Breast epithelium (tissue), 4 donors: ENCODE measurements at places on chromosomes 4 and X. TPM values are rescaled to one million over a fixed set of nuclear protein-coding genes. Genes with fewer than 3 reads are reported as not detected.

DNA sequence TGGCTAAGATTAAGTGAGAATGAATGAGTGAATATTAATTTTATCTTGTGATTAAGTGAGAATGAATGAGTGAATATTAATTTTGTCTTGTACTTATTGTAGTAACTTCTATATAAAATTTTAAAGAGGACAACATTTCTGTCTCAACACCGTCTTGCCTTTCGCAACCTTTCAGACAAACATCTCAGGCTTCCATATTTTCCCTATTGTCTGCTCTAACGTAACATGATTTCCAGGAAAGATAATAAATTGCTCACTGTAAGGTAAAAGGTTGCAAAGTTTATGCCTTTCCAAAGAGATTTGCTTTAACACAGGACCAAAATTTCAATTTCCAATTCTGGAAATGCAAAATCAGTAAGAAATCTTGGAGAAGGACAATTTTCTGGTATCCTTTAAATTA is 41.7 kb upstream of the SLC39A8 start:
- no peak for DNase-seq

DNA sequence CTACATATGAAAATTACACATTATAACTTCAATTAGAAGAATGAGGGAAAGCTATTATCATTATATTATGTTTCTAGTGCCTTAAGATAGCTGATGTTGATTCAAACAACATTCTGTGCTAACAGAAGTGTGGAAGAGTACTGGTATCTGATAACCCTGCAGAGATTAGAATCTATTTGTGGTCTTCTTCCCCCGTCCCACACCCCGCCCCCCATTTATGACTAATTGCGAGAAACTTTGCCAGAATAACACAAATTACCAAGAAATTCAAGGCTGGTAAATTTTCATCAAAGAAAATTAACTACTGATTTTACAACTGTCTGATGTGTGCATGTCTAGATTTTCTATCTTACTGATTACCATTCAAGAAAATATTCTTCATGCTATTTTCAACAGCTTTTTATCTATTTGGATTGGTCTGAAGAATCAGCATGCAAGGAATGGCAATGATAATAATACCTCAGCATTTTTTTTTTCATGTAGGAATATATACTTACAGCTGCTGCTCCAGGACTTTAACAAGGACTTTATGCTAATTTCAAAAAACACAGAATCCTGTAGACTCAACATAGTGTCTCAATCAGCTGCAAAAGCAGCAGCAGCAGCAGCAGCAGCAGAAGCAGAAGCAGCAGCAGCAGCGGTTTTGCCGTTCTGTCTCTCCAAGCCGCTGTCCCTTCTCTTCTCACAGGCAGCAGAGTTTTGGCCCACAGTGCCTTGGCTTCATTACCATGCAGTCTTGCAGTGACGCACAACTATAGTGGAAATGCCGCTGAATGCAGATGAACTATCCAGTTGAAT is 126.7 kb downstream of the FRYL start:
- no peak for DNase-seq

GRCh38 chr4:4633431-4633830 is 91.6 kb upstream of the STX18 start:
- DNase-seq, result no peak

DNA sequence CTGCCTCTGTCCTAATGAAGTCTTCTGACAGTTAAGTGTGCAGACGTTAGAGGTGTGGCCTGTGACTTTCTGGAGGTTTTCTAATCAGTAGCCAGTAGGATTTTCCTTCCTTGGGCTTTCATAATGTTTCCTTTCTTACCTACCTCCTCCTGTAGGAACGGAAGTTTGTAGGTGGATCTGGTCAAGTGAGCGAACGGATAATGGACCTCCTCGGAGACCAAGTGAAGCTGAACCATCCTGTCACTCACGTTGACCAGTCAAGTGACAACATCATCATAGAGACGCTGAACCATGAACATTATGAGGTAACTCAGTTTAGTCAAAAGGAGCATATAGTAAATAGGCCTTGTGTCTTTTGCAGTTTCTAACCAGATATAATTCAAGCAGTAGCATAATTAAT is 75.0 kb downstream of the MAOA start:
- DNase-seq, result no peak

Gene ZNF630
- total RNA-seq, result 6.6 TPM

Gene F8A2
- not detected for total RNA-seq

GRCh38 chr4:184453365-184454160 is 20.8 kb downstream of the IRF2 start:
- DNase-seq, result no peak

- no peak for DNase-seq
Measured at GRCh38 chrX:38109042-38109898, 102.9 kb downstream of the SYTL5 start.

- DNase-seq, result no peak
Measured at GRCh38 chr4:40388239-40388638, 53.1 kb downstream of the CHRNA9 start.
